Myocyte (in vitro differentiated cells): ENCODE measurements at places on chromosomes 4 and X. TPM values are rescaled to one million over a fixed set of nuclear protein-coding genes. Genes with fewer than 3 reads are reported as not detected.

SPOCK3 gene
- total RNA-seq: not detected in 2 replicates

DAPP1 gene
- total RNA-seq: not detected in 2 replicates

DNA sequence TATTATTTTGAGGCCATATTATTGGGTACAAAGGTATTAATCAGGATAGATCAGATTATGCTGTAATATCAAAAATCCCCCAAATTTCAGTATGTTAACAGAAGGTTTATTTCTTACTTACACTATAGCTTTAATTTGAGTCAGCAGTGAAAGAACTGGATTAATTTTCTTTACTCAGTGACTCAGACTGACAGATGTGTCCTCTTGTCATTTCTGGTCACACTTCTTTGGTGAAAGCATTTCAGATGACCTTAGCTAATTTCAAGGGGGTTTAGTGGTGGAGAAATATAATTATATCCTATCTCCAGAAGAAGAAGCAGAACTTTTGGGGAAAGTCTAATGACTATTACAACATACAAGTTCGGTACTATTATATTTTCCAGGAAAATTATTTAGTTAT, 12.4 kb downstream of the DDIT4L start:
- peak; percentile 69 for DNase-seq

GRCh38 chrX:41933546-41933945, 10.2 kb upstream of the CASK start:
- no peak for DNase-seq

- no peak for DNase-seq
Observed at GRCh38 chrX:63282077-63282476, 69.1 kb downstream of the SPIN4 start.

DNA sequence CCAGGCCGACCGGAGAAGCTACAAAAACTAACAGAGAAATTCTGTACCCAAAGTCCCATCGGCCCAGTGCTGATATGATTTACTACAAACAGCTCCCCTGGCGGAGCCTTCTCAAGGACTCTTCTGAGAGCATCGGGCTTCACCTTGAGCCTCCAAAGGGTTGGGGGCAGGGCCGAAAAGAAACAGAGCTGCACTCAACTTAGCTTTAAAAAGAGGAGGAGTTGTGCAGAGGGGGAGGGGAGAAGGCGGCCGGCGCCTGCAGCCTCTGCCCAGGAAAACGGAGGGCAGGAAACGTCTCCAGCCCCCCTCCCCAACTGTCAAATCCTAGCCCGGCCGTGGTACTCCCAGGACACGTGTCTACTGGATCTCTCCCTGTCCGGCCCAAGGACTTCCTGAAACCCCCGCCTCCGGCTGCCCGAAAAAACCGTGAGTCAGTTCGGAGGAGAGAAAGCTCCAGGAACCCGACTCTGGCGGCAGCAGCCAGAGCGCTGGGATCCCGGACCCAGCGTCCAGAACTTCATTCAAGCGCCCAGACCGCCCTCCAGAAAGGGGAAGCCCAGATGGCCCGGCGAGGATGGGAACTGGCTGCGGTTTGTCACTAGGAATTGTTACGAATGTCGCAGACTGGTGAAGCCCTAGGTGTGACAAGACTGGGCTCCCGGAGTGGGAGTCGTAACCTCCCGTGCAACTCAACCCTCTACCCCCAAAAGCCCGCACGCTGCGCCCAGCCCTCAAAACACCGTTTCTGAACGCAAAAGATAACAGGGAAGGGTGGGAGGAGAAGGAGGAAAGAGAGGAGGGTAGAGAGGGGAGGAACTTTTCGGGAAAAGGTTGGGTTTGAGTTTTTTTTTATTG, 973 bp downstream of the ADAMTS3 start:
- peak; percentile 55 for DNase-seq

DNA sequence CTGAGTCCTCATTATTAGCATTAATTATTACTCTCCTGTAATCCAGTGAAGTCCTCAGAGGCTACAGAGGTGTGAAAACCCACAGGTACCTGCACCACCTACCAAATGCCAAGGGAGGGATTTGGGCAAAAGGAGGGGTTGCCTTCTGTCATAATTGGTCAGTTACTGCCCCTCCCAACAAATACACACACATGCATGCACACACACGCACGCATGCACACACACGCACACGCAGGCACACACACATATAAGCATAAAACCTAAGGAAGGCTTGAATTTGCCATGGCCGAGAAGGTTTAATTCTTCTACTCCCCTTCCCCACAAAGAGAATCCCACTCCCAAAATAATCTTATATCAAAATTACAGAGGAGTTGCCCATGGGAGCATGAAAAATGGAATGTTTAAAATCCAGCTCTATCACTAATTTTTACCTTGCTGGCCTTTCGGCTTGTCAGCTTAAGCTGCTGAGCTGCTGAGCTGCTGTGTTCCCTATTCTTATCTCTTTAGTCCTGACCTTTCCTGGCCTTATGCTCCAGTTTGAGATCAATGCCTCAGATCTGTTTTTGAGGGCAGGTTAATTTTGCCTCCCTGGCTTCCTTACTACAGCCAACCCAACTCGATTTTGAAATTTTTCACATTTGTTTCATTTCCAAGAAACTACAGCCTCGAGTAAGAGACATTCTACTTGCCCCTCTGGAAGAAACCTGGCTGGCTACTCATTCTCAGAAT, 95.0 kb downstream of the CAMK2D start:
- DNase-seq: no peak

KIT gene
- 0.03 and 0.10 TPM in 2 replicates for total RNA-seq

SLC16A2 gene
- total RNA-seq: 25.8 and 26.0 TPM in 2 replicates

FAM184B gene
- not detected in 2 replicates for total RNA-seq

DNA sequence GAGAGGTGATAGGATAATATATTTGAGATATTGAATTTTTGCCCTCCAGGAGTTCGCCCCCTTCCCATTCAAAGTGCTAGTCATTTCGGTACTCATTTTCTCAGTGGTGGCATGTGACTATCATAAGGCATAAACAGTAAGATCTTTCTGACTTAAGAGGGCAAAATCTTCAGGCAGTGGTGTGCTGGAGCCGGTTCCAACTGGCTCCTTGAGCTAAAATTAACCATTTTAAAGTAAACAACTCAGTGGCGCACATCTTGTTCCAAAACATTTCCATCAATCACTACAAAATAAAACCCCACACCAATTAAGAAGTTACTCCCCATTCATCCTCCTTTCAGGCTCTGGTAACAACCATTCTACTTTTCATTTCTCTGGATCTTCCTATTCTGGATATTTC, 43.3 kb downstream of the LUZP4 start:
- DNase-seq: no peak

DNA sequence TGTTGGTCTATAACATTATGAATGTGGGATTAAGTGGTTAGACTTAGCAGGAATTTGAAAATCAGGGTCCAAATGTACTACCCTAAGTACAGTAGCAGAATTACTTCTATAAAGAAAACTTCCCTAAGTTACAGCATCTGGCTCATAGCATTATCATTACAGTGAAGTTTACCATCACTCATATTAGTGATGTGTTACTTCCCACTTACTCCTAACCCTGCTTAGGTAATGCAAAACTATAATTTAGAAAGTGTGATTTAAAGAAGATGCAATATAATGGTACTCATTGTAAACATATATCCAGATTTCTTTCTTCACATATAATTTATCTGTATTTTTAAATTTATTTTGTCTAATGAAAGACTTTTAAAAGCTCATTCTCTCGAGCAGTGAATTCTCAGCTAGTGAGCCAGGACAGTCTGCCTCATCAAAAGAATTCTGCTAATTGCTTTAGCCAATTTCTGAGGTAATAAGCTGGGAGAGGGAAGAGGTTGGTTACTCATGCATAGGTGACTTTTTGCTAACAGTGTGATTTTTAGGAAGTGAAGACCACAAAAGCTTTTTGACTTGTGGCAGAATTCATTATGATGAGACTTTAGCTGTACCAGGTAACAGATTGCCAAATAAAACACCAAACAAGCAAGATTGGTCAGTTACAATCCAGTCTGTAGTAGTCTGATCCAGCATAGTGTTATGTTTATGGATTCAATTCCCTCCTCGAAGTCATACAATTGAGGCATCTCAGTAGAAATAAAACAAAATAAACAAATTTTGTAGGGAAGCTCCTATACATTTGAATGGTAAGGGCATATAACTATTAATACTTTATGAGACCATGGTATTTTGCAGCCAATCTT, 21.0 kb downstream of the PLS3 start:
- DNase-seq: no peak

GPM6B gene
- 102 and 159 TPM in 2 replicates for total RNA-seq

DNA sequence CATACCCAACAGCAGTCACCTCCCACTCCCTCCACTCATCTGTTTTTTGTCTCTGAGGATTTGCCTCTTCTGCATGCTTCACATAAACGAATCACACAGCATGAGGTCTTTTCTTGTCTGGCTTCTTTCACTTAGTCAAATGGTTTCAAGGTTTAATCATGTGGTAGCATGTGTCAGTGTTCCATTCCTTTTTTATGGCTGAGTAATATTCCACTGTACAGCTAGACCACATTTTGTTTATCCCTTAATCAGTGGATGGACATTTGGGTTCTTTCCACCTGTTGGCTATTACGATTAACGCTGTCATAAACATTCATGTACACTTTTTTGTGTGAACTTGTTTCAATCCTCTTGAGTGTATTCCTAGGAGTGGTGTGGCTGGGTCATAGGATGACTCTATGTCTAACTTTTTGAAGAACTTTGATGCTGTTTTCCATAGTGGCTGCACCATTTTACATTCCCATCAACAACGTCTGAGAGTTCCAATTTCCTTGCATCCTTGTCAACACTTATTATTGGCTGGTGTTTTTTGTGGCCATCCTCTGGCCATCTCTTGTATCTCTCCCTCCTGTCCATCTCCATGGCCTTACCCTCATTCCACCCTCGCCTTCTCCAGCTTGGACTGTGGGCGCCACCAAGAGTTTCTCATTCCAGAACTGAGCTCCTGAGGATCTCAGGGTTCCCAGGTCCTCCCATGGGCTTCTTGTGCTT, 12.4 kb upstream of the NSG1 start:
- no peak for DNase-seq

- DNase-seq: no peak
Observed at GRCh38 chr4:108611365-108611764, 9.0 kb upstream of the RPL34 start.

RENBP gene
- total RNA-seq: 2.5 and 2.7 TPM in 2 replicates

DNA sequence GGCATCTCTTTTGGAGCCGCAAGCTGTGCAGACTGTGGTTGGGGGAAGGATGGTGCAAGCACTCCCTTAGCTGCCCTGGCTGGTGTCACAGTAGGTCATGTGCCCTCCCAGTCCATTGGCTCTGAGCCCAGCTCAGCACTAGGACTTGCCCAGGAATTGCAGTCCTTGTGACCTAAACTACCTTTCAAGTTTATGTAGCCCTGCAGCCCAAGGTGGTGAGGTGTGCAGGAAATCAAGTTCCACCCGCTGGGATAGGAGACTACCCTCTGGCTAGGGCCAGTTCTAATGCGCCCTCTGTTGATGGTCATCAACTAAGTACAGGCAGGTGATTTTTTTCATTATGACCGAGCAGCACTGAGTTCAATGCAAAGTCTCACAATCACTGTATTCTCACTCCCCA, 335.2 kb downstream of the UBE2NL start:
- DNase-seq: peak; percentile 0

MTMR1 gene
- total RNA-seq: 42.3 and 64.4 TPM in 2 replicates

DNA sequence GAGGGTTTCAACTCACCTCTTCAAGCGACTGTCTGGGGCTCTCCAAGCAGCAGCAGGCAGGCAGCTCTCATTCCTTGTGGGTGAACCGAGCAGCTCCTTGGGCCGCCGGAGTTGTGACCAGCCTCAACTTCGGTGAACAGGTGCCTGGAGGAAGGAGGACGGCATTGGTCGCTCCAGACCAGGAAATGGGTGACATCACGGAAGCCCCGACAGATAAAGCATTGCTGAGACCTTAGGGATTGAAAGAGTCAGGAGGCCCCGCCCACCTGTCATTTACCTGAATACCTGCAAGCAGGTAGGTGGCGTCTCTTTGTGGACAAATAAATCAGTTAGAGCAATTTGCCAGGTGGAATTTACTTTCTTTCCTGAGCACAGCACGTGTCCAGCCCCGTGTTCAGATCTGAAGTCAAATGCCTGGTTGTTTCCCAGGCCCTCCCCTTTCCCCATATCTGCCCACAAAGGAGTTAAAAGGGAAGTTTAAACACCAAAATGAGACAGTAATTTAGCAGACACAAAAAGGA, at the start of gene LNX1:
Gene LNX1, minus strand, starts transcription at position 115 of the 521 bp plus-strand sequence. CDS start 17,484 bp downstream, outside the sequence.
- no peak for DNase-seq

- no peak for DNase-seq
Observed at GRCh38 chr4:3228881-3229280, 20.1 kb upstream of the MSANTD1 start.

TLR1 gene
- total RNA-seq: 1.9 and 3.2 TPM in 2 replicates

GRCh38 chrX:17494216-17494615, 119.2 kb downstream of the NHS start:
- no peak for DNase-seq

GRCh38 chrX:47706575-47706974, 47.6 kb upstream of the UXT start:
- DNase-seq: peak; percentile 40

- DNase-seq: peak; percentile 18
Observed at GRCh38 chrX:112642349-112642748, 37.4 kb downstream of the LHFPL1 start.

DNA sequence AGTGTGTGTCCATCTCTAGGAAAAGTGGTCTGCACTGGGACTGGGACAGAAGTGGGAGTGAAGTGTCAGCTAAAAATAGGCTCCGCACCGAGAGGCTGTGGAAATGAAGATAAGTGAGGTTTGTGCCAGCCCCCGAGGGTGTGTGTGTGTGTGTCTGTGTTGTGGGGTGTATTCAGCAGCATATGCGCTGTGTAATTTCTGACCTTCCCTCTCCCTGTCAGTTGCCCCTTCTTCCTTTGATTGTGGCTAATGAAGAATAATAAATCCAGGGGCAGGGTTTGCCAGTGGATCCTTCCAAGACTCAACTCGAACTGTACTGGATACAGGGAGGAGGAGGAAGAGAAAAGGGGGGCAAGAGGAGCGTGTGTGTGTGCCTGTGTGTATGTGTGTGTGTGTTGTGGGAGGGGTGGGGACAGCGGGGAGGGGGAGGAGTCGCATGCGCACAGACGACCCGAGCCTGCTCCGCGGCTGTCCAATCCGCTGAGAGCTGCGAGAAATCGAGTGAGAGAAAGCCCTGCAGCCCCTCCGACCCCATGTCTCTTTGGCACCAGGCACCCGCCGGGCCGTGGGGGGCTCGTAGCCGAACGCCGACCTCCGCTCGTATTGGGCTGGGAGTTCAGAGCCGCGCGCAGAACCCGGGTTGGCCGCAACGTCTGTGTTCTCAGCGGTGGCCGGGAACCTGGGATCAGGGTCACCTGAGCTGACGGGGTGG, 916 bp upstream of the POU4F2 start:
- DNase-seq: peak; percentile 8

CHRDL1 gene
- total RNA-seq: not detected in 2 replicates

DNA sequence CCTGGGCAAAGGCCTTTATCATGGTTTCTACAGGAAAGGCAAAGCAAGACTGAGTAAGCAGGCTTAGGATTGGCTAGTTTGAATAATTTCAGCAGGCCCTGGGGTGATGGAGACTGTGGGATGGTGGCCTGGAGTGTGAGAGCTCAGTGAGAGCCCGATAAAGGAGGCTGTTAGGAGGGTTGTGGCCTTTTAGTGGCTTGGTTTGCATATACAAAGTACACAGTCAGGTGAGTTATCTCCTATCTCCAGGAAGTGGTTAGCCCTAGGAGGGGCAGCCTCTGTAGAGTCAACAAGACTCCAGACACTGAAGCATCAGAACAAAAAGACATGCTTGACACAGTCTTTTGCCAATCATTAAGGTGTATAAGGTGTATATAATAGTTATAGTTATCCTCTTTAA, 157.2 kb downstream of the CFAP299 start:
- no peak for DNase-seq
